ENCODE measurements at places on chromosomes 2 and 18.

- no peak for DNase-seq
Measured at GRCh38 chr2:160367887-160368286, 125.7 kb downstream of the RBMS1 start.

GRCh38 chr2:104733226-104733943, 120.5 kb upstream of the POU3F3 start:
- no peak for DNase-seq

DNA sequence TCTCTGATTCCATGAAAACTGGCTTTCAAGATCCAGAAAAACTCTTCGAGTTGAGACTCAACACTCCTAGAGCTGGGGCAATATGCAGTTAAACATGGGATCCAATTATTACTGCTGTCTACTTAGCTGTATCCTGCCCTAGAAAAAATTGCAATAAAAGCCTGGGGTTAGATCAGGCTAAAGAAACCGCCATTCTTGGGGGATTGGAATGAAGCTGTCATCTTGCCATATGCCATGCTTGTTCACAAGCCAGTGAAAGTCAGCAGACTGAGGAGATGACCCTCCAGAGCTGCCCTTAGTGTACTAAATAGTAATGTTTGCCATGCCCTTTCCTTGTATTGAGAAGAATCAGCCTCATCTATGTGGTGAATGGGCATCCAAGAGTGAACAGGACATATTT, 30.9 kb upstream of the CYP26B1 start:
- DNase-seq, result no peak

DNA sequence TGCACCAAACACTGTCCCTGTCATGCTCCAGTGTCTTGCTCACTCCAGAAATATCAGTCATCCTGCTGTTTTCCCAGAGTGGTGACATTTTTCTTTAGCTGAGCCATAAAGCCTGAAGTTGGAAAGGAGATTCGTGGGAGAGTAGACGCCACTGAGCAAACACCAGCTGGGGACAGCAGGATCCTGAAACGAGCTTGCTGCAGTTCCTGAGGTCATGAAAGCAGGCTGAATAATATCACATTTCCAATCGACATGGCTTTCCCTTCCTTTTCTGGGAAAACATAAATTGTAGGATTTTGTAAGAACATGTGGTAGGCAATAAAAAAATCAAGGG, 276.4 kb downstream of the CDCA7 start:
- no peak for DNase-seq

GRCh38 chr2:189267925-189268579, 88.5 kb upstream of the COL5A2 start:
- no peak for DNase-seq

DNA sequence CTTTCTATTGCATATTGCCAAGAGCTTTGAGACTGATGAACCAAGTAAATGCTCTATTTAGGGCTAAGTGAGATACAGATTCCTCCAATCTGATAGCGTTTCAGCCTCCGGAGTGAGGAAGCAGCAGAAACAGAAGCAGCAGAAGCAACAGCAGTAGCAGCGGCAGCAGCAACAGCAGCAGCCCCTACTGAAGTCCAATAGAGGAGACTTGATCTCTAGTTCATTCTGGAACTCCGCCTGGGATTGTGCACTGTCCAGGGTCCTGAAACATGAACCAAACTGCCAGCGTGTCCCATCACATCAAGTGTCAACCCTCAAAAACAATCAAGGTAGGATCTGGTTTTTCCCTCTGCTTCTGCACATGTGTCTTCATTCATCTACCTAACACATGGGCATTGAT, at the start of gene DPP10:
Gene DPP10, plus strand, starts transcription at position 132 of the 400 bp plus-strand sequence.
- peak; percentile 71 for DNase-seq

- no peak for DNase-seq
Measured at GRCh38 chr2:64298161-64298560, 153.9 kb upstream of the PELI1 start.

- DNase-seq, result no peak
Measured at GRCh38 chr2:205563646-205564045, 118.7 kb upstream of the NRP2 start.

GRCh38 chr2:182605166-182605565, 110.9 kb upstream of the DNAJC10 start:
- no peak for DNase-seq

GRCh38 chr2:158380746-158381145, 75.8 kb downstream of the CCDC148 start:
- no peak for DNase-seq

DNA sequence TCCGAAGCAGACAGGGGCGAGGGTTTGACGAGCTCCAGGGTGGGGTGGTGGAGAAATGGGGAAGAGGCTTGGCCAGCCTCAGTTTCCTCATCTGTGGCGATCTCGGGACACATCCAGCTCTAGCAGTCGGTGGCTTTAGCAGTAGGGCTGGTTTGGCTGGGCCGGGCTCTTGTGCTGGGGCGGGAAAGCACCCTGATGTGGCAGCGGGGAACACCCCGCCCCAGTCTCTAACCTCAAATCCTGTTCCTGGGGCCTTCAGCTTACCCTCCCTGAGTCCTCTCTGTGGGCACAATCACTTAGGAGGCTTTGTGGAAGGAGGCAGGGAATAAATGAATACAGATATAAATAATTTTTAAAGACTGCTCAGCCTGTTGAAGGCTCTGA, 26.5 kb upstream of the MCFD2 start:
- DNase-seq, result no peak

DNA sequence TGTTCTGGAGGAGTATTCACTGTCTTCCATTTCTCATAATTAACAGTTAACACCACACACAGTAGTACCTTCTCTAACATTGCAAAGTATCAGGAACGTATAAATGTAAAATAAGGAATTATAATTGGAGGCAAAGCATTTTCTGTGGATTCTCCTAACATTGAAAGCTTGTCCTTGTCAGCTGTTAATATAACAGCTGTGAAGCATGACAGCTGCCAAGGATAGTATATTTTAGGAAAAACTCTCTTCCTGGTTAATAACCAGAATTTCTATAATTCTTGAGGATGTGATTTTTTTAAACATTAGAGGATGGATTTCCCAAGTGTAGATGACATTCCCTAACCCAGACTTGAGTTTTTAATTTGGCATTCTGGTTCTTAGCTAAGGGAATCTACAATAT, 110.3 kb downstream of the EPC2 start:
- DNase-seq, result no peak

GRCh38 chr18:37565977-37566478, 430 bp upstream of the CELF4 start:
- DNase-seq, result peak; percentile 80

DNA sequence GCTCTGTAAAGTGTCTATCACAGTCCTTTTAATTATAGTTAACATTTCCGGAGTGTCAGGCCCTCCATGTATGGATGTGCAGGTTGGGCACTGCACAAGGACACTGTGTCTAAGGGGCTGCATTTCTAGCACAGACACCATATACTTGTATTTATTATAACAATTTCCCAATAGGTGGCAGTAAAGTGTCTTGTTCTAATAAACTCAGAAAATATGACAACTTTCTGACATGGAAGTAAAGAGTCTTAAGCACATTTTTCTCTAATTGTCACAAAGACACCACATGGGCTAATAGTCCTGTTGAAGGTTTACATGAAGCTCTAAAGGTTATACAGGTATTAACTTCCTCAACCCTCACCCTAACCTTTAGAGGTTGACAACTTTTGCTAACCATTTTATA, 156.6 kb downstream of the DYSF start:
- DNase-seq, result no peak

GRCh38 chr2:173667415-173667814, 297.8 kb downstream of the SP3 start:
- DNase-seq, result no peak

- no peak for DNase-seq
Measured at GRCh38 chr2:70380621-70381020, 78.8 kb upstream of the FAM136A start.

DNA sequence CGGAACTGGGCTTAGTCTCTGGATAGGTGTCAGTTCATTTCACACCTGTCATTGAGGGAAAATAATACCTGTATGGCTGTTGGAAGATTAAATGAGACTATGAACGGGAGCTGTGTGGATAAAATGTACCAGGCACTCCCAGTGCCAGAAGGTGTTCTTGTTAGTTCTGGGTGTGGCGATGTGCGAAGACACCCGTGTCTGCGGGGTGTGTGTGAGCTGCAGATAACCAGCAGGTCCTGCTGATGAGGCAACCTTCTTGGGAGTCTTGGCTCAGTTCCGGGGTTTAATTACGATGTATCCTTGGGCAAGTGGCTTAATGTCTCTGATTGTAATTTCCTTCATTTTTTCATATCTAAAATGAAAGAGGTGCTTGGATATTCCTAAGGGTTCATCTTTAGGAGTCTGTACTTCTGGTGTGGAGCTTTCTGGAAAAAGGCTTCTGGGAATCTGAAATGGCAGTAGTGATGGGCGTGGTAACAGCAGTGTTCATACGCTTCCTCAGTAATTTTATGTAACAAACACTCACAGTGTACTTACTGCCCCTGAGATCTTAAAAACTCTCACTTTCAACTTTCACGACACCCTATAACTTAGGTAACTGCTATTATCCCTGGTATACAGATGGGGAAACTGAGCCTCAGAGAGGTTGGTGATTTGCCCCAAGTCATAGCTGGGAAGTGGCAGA, 35.0 kb downstream of the NEDD4L start:
- DNase-seq, result no peak

- no peak for DNase-seq
Measured at GRCh38 chr2:210392469-210392881, 77.5 kb upstream of the MYL1 start.

- DNase-seq, result no peak
Measured at GRCh38 chr2:234971496-234971895, 19.7 kb downstream of the SH3BP4 start.

DNA sequence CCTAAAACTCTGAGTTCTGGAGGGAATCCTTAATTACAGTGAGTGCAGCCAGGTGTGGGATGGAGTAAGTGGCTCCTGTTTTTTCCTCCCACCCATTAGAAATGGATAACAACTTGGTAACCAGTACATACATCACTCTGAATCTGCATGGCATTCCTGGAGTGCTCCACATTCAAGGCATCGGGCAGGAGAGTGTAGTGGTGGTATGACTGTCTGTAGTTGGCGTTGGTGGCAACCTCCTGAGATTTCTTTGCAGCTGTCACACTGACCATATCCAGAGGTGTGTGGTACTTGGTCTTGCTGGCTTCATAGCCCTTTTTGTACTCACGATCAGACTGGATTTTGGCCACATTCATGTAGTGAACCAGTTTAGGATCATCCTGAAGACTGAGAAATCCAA, 68.3 kb downstream of the NEB start:
- no peak for DNase-seq

DNA sequence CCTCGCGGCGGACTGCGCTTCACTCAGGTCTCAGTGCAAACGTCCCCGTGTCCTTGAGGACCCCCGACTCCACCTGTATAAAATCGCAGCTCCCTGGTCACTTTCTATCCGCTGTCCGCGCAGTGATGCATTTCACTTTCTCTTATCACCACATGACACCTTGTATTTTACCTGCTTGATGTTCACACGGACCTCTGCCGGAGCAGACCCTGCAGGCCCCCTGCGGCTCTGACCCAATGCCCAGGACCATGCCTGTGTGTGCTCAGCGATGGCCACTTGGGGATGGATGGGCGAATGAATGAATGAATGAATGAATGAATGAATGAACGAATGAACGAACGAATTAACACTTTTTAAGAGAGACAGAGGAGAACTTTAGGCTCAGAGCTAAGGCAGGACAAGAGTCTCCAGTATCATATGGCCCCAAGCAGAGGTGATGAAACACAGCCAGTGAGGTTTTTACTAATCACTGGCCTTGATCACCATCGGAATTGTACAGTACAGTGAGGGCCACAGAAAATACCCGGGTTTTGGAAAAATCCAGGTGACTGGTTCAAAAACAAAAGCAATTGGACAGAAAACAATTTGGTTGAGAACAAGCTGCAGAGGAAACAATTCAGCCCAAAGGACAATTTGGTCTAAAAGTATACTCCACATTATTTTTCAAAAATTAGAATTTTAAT, 12.3 kb downstream of the ASPRV1 start:
- DNase-seq, result no peak

DNA sequence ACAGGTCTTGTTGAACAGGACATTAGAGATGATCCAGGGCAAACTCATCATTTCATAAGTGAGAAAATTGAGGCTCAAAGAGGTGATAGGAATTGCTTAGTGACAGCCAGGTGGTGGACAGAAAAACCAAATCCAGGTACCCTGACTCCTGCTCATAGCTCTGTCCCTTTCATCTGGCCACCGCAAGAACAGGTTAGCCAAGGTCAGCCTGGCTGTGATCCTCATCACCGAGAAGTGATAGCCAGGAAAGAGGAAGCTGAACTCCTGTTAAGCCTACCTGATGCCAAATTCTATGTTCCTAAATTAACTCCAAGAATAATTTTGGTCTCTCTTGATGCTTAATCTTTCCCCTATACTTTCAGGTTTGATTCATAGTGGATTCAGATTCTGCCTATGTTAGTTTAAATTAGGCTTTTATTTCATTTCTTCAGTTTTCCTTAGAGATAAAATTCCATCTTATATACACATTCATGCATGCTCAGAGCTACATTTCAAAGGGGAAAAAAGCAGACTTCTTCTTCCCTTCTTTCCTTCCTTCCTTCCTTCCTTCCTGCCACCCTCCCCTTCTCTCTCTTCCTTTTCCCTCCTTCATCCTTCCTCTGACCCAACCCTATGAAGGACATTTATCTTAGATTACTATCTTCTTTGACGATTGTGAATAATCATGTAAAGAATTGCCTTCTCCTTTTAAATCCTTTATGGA, 17.3 kb upstream of the CRIM1 start:
- DNase-seq, result no peak

GRCh38 chr18:2036086-2036485, 535.2 kb downstream of the METTL4 start:
- DNase-seq, result no peak

- DNase-seq, result no peak
Measured at GRCh38 chr2:226378753-226379705, 420.6 kb downstream of the IRS1 start.

GRCh38 chr2:4357121-4357520, 653.7 kb downstream of the DCDC2C start:
- no peak for DNase-seq

GRCh38 chr18:57048351-57048750, 98.5 kb upstream of the BOD1L2 start:
- DNase-seq, result no peak

- DNase-seq, result no peak
Measured at GRCh38 chr2:134765987-134766386, 47.2 kb upstream of the TMEM163 start.

DNA sequence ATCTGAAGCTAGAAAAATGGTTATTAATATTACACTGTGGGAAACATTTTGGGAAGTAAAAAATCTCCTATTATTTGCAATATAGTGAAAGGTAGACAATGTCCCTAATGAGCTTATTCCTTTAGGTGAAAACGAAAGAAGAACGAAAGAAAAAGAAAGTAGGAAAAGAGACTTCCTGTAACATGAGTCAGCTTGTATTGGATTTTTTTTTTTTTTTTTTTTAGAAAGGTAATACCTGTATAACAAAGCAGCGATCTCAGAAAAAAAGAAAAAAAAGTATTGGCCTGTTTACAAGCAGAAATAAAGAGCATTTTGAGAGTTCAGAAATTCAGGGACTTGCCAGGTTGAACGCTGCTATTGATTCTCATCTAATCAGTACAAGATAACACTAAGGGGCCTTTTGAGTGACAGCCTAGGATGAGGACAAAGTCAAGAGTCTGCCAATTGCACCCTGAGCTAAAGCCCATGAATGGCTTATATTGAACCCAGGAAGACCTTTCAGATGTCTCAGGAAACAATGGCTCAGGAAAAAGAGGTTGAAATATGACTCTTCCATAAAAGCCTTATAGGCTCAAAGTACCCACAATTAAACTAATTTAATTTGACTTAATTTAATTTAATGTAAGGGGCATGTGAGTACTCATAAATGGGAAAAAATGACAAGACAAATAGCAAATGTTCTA, 615.6 kb upstream of the CDH2 start:
- no peak for DNase-seq

All from left forelimb (tissue), 1 donor.